ENCODE measurements at places on chromosomes 4 and X.

- DNase-seq = no peak
These were observed 122.7 kb downstream of the CBLL2 start for GRCh38 chrX:22395372-22395771.

DNA sequence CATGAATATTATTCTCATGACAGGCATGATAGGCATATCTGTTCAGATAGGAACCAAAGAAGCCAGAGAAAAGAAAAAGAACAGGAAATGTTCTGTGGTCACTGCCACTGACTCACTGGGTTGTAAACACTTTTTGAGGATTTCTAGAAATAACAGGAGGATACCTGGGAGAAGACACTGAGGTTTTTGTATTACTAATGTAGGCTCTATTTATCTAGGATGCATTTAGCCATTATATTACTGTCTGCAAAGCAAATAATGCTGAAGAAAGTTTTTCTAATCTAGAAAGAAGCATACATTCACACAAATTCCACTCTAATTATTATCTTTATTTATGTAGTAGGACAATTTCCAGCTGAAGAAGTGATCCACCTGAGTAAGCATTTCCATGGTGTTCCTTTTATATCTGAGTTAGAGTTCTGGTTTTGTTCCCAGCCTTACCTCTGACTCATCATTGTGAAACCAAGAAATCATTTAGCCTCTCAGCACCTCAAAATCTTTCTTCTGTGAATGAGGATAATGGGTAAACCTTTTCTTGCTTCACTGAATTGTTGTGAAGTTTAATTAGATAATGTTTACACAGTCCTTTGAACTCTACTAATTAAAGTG is 40.2 kb upstream of the EPGN start:
- DNase-seq = no peak

- no peak for DNase-seq
These were observed 175.2 kb downstream of the BEND2 start for GRCh38 chrX:18045436-18045835.

GRCh38 chr4:148344352-148344751 is 97.9 kb downstream of the NR3C2 start:
- no peak for DNase-seq

GRCh38 chrX:44506678-44507077 is 36.0 kb downstream of the FUNDC1 start:
- DNase-seq = no peak

DNA sequence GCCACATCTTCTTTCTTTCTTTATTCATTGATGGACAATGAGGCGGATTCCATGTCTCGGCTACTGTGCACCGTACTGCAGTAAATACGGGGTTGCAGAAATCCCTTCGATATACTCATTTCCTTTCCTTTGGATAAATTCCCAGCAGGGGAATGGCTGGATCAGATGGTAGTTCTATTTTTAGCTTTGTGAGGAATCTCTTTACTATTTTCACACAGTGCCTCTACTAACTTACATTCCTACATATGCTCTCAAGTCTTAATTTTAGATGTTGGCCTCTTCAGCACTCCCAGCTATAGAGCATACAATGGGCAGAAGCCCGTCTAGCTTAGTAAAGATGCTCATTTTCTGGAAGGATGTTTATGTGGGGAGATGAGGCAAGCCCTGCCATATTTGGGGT is 317.4 kb downstream of the ASMT start:
- DNase-seq = no peak

- DNase-seq = no peak
These were observed 82.9 kb downstream of the PDLIM5 start for GRCh38 chr4:94534401-94535312.

- DNase-seq = no peak
These were observed 86.6 kb upstream of the TMEM150C start for GRCh38 chr4:82648356-82648755.

GRCh38 chr4:164956766-164957643 is 20.5 kb downstream of the TRIM61 start:
- peak; percentile 61 for DNase-seq

DNA sequence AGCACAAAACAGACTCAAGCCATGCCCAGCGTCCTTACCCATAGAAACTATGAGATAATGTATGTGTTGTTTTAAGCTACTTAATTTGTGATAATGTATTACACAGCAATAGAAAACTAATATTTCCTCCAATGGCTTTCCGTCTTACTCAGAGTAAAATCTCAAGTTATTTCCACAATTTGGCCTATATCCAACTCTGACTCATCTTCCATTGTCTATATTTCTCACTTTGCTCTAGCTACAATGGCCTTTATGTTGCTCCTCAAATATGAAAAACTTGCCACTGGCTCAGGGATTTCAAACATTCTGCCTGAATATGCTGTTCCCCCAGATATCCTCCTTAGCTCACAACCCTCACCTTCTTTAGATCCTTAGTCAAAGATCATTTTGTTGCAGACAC is 31.6 kb downstream of the IQCM start:
- DNase-seq = no peak

DNA sequence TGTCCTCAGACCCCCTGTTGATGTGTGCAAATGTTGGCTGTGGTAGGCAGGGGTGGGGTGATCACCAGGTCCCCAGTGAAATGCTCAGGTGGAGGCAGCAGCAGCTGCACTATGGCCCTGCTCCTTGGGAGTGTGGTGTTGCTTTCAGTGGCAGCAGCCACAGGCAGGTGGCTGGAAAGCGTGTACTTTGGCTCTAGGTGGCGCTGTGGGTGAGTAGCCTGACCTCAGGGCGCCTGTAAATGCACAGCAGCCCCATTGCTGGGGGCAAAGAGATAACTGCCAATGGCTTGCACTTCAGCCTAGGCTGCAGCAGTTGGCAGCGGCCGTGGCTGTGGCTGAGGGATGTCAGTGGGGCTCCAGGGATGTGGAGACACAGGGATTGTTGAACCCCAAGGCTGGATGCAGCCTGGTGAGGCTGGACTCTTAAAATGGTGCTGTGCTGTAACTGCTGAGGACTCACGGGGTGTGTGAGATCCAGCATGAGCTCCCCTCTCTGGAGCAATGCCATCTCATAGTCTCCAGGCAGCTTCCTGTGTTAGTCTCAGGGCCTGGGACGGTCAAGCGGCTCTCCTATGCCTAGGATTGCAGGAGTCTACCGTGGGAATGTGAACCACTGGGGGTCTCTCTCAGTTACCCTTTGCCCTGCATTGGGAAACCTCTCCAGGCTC is 421.7 kb upstream of the HTR2C start:
- peak; percentile 10 for DNase-seq

GRCh38 chr4:152981278-152981677 is 45.2 kb downstream of the FHDC1 start:
- no peak for DNase-seq

GRCh38 chrX:10800796-10801195 is 180.4 kb upstream of the MID1 start:
- no peak for DNase-seq

DNA sequence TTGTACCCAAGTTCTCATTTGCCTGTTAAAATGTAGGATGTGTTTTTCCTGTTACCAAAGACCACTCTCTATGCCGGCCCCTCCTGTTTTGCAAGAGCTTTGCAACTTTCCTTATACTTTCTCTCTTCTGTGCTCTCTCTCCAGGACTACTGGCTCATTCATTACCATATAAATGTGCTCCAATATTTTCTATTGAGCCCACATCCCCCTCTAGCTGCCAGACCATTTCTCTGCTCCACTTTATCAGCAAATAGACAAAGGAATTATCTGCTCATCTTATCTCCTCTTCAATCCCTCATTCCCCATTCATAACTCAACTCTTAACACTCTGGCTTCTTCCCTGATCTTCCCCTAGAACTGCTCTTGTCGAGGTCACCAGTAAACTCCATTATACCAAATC is 33.6 kb downstream of the RPGR start:
- DNase-seq = no peak

- no peak for DNase-seq
These were observed 28.9 kb downstream of the HOPX start for GRCh38 chr4:56652196-56652595.

DNA sequence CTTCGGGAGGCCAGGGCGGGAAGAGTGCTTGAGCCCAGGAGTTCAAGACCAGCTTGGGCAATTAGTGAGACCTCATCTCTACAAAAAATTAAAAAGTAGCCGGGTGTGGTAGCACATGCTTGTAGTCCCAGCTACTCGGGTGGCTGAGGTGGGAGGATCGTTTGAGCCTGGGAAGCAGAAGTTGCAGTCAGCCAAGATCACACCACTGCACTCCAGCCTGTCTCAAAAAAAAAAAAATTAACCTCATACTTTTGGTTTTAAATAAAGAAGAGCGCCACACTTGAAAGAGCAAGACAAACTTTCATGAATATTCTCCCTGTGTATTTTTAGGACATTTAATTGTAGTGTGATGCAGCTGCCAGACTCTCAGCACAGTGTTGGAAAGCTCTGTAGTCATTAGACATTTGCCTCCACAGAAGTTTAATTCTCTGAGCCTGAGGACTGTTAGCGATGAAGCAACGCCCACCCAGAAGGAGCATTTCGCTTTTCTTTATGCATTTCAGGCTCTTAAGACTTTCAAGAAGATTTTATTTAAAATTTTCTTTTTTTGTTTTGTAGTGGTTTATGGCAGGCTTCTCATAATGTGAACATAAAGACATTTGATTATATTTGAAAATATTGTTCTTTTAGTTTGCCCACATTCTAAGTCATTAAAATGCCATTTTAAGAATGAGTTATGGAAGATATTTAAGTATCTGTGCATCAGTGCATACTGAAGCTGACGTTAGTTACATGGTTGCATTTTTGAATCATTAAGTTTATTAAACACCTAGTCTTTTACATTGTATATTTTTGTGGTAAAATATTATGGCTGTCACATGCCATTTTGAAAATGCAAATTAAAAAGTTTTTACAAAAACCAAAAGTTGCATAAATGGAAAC is 45.8 kb downstream of the DCLK2 start:
- DNase-seq = no peak

DNA sequence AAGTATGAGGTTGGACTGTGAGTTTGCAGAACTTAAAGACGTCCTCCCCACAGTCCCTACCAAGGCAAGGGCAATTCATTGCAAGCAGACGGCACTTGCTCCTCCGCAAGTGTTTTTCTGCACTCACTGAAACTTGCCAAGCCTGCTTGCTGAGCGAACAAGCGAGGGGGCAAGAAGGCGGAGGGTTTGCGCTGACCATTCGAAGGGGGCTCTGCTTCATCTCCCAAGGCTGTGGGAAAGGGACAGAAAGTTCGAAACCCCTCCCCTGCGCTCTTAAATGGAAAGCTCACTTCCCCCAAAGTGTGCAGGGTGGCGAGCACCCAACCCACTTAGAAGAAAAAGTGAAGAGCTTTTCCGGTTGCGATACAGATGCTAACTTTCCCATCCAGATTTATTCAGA is 1.4 kb downstream of the MID1 start:
- DNase-seq = no peak

DNA sequence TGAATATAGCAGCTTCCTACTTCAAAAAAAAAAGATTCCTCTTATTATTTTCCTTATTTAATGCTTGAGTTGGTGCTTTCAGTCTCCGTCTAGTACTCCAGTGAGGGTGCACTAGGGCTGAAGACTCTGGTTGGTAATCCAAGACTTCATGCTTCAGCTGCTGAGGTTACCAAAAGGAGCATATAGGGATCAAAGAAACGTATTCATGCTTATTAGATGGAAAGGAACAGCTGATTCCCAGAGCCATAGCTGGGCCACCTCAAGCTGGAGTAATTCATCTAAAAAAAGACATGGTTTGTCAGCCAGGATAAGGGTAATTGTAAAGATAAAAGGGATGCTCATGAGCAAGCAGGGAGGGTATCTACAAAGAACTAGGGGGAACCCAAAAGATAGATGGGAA is 131.7 kb upstream of the FAM47B start:
- no peak for DNase-seq

DNA sequence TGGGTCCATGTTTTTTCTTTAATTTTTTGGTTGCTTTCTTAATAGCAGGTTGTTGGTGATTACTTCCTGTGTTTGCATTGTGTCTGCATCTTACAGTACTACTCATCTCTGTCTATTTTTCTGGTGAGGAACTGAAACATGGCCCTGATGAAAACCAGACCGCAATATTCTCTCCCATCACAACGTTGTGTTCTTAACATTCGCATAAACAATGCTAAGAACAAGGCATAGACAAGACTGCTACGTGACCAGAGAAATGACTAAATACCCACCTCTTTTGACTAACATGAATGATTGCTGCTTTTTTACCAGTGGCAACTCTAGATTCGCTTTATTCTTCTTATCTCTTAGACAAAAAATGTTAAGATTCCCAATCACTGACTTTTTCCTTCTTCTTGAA is 179.1 kb downstream of the GC start:
- no peak for DNase-seq

GRCh38 chrX:13345037-13345436 is 25.2 kb upstream of the ATXN3L start:
- no peak for DNase-seq

DNA sequence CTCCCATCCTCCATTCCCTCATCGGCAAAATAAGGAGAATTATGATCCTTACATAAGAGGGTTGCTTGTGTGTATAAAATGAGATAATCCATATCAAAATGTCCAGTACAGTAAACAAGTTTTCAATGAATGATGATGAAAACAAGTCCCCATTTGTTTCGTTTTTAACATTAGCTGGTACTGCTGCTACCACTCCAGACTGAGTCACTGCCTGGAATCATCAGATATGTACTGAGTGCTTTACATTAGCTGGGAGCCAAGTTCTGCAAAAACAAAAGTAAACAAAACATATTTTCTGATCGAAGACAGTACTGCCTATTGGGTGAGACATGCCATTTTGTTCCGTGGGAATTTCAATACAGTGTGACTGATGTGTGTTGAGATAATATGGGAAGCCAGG is 123.2 kb upstream of the IGFBP7 start:
- no peak for DNase-seq

GRCh38 chr4:148542922-148543623 is 100.9 kb upstream of the NR3C2 start:
- no peak for DNase-seq

GRCh38 chr4:43411226-43411625 is 518.7 kb downstream of the GRXCR1 start:
- DNase-seq = no peak

DNA sequence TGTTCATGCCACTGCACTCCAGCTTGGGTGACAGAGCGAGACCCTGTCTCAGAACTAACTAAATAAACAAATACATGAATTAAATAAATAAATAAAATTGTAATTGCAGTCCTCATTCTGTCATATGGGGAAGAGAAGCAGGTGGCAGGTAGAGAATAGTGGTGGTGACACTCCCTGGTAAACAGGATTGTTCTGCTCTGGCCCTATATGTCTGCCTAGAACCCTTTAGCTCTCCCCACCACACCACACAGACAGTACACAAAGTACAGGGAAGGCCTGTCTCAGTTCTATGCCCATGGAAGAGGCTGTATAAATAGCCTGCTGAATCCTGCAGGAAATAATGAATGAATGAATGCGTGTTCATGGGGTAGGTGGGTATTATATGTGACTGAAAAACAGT is 117.7 kb downstream of the CEP135 start:
- DNase-seq = no peak

DNA sequence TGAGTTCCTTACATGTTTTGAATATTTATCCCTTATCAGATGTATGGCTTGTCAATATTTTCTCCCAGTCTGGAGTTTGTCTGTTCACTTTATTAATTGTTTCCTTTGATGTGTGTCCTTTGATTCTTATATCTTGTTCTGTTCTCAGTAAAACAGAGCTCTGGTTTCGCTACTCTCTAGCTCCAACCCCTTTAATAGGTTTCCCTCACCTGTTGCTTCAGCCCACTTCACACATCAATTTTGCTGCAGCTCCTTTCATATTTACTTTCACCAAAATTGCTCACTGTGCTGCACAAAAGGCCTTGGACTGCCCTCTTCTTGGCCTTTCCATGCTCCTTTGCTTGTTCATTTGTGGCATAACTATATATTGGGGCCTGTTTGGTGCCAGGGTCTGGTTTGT is 85.1 kb downstream of the CFAP299 start:
- no peak for DNase-seq
